ENCODE measurements at places on chromosomes 7 and 10.

- no peak for DNase-seq
These were observed 1.8 kb downstream of the GNG11 start for GRCh38 chr7:93923296-93923695.

- no peak for DNase-seq
These were observed 108.7 kb downstream of the DOCK1 start for GRCh38 chr10:127013691-127014473.

- no peak for DNase-seq
These were observed 297.1 kb upstream of the NFE2L3 start for GRCh38 chr7:25854608-25855497.

GRCh38 chr7:154862153-154862791 lies 140.7 kb downstream of the PAXIP1 start:
- DNase-seq = peak; percentile 66

DNA sequence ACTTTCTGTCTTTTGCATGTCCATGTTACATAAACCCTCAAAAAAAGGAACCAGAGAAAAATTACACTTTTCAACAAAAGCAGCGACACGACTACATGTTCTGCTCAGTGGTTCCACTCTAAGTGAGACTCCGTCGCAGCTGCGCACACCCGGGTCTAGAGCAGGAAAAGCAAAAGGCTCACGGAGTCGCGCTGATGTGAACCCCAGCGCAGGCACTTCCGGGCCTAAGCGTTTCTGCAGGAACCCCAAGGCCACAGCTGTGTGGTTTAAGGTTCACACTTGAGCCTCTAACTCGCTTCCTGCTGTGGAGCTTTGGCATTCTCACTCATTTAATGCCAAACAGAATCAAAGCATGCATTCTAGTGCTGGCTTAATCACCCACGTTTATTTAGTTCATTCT lies 240.3 kb downstream of the DNAJB6 start:
- peak; percentile 48 for DNase-seq

- DNase-seq = no peak
These were observed 95.4 kb downstream of the ELMO1 start for GRCh38 chr7:37352974-37353948.

- no peak for DNase-seq
These were observed 4.1 kb downstream of the NHLRC2 start for GRCh38 chr10:113858541-113858940.

- DNase-seq = no peak
These were observed 91.6 kb downstream of the PPP1R9A start for GRCh38 chr7:94999069-94999351.

DNA sequence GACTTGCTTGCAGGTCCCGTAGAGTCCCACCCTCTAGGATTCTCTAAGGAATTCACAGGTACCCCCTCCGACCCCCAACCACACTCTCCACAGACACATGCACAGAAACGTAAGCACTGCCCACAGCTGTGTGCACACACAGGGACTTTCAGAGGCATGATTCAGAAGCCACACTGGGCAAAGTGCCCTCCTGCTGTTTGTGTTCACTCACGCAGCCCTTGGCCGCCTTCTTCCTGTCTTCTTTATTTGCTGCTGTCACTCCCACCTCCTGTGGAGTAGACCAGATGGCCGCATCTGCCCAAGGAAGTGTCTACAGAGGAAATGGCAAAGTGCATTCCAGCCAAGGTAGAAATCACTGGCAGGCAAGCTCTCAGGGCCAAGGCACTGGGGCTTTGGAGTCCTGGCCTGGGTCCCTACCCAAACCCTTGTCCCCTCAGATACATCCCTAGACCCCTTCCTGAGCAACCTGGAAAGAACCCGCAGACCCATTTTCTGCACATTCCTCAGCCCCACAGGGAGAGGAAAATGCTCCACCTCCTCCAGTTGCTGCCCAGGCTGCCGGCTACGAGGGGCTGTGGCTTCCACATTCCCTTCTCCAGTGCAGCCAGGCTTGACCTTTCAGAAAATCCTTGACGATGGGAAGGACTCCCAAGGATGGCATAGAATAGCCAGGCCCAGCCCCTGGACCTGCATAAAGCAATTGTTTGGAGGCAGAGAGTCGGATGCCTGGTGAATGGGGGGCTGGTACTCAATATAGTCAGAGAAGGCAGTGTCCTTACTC lies 21.6 kb upstream of the GIMAP8 start:
- peak; percentile 84 for DNase-seq

GRCh38 chr10:95273393-95274312 lies 17.1 kb downstream of the PDLIM1 start:
- no peak for DNase-seq

- DNase-seq = no peak
These were observed 50.5 kb downstream of the MALSU1 start for GRCh38 chr7:23349484-23350157.

GRCh38 chr7:94314413-94315410 lies 80.0 kb upstream of the COL1A2 start:
- DNase-seq = no peak

DNA sequence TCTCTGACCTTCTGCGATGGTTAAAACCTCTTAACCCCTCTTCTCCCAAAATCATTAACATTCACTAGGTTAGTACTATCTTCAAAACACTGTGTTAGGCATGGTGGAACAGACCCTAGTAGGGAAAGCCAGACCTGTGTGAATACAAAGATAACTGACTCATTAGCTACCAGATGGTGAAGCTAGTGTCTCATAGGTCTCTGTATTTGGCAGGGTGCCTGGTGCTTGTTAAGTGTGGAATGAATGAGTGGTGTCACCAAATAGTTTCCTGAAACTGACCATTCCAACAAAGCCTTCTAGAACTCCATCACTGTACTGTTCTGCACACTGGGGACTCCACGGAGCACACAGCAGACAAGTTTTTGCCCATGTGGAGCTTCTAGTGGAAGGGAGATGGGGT lies 27.7 kb upstream of the TM9SF3 start:
- DNase-seq = no peak

- no peak for DNase-seq
These were observed 51.9 kb downstream of the GNA12 start for GRCh38 chr7:2792235-2792634.
